ENCODE measurements at places on chromosomes 4 and X. TPM values are rescaled to one million over a fixed set of nuclear protein-coding genes. Genes with fewer than 3 reads are reported as not detected.

The FGFBP2 gene
- 0.50 TPM for total RNA-seq

The UBE2A gene
- total RNA-seq, result 75.3 TPM

DNA sequence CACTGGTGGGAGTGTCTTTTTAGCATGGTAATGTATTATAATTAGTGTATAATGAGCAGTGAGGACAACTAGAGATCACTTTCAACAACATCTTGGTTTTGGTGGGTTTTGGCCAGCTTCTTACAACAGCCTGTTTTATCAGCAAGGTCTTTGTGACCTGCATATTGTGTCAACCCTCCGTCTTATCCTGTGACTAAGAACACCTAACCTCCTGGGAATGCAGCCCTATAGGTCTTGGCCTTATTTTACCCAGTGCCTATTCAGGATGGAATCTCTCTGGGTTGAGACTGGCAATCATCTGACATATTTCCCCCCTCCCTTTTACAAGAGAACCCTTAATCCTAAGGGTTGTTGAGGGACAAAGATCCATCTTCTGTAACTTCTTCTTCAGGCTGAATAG, 21.9 kb upstream of the ADH4 start:
- H3K4me1 ChIP-seq, result no peaks in the 10 kb centered on the region
- H3K4me3 ChIP-seq, result no peak overlapping the region
- H3K27me3 ChIP-seq, result no peaks in the 10 kb centered on the region
- no peak for DNase-seq
- H3K27ac ChIP-seq, result no peak overlapping the region

- no peak for DNase-seq
- H3K4me1 ChIP-seq, result peaks cover 5% of the 10 kb centered on the region
- no peak overlapping the region for H3K4me3 ChIP-seq
- H3K27me3 ChIP-seq, result peaks cover 24% of the 10 kb centered on the region
These were observed 162.9 kb upstream of the NOCT start for GRCh38 chr4:138852681-138853080.

The AGTR2 gene
- total RNA-seq, result not detected

The TAB3 gene
- 28.3 TPM for total RNA-seq

- H3K27ac ChIP-seq, result no peak overlapping the region
- no peaks in the 10 kb centered on the region for H3K27me3 ChIP-seq
- no peaks in the 10 kb centered on the region for H3K4me1 ChIP-seq
- peaks cover 2% of the 10 kb centered on the region for H3K36me3 ChIP-seq
- no peak overlapping the region for H3K4me3 ChIP-seq
These were observed 80.7 kb downstream of the FHIP1A start for GRCh38 chr4:151489462-151490203.

GRCh38 chr4:40986375-40986774, 228.0 kb downstream of the APBB2 start:
- H3K4me1 ChIP-seq, result no peaks in the 10 kb centered on the region
- H3K27ac ChIP-seq, result no peak overlapping the region
- no peak for DNase-seq
- peaks cover 20% of the 10 kb centered on the region for H3K27me3 ChIP-seq

The SMARCA1 gene
- total RNA-seq, result not detected

DNA sequence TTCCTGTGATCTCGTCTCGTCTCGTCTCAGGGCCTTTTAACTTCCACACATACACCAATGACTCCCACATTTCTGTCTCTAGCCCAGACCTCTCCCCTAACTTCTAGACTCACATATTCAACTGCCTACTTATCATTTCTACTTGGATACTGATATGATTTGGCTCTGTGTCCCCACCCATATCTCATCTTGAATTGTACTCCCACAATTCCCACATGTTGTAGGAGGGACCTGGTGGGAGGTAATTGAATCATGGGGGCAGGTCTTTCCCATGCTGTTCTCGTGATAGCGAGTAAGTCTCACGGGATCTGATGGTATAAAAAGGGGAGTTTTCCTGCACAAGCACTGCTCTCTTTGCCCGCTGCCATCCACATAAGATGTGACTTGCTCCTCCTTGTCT, 8.9 kb downstream of the PHKA2 start:
- H3K27ac ChIP-seq, result no peak overlapping the region
- DNase-seq, result no peak
- no peak overlapping the region for H3K4me3 ChIP-seq
- peaks cover 5% of the 10 kb centered on the region for H3K36me3 ChIP-seq
- H3K27me3 ChIP-seq, result no peaks in the 10 kb centered on the region

DNA sequence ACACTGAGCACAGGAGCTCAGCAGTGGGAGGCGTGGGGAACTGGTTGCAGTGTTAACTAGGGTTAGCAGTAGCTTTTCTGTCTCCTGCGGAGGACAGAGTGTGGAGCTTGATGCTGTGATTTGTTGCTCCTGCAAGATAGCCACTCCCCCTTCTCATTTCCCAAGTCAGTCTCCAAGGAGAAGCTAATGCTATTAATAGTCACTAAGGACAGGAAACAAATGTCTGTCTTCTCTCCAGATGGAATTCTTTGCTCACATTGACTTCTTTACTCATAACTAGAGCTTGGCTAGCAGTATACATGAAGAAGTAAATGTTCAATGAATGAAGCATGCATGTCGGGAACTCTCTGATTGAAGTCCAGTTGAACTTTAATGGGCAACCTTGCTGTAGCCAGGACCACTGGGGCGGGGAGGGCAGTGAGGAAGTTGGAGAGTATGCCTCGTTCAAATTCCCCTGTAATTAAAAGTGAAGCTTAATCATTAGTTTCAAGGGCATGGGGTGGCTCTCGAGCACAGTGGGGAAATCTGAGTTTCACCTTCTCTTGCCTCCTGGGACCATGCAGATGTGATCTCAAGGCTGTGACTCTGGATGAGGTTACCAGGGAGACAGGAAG, 156.6 kb upstream of the SCML1 start:
- no peak for DNase-seq
- H3K36me3 ChIP-seq, result no peaks in the 10 kb centered on the region

- peak overlapping the region; percentile 99 for H3K4me3 ChIP-seq
- no peak overlapping the region for H3K27ac ChIP-seq
- peaks cover 4% of the 10 kb centered on the region for H3K36me3 ChIP-seq
- H3K27me3 ChIP-seq, result peaks cover 14% of the 10 kb centered on the region
These were observed 1.5 kb upstream of the TMA16 start for GRCh38 chr4:163492951-163493504.

The PDCL2 gene
- not detected for total RNA-seq

- no peak overlapping the region for H3K27ac ChIP-seq
- no peak for DNase-seq
- no peaks in the 10 kb centered on the region for H3K36me3 ChIP-seq
- H3K27me3 ChIP-seq, result no peaks in the 10 kb centered on the region
- no peaks in the 10 kb centered on the region for H3K4me1 ChIP-seq
- no peak overlapping the region for H3K4me3 ChIP-seq
These were observed 502.7 kb upstream of the SMIM31 start for GRCh38 chr4:164251257-164251656.

- DNase-seq, result no peak
- peaks cover 15% of the 10 kb centered on the region for H3K4me1 ChIP-seq
- no peak overlapping the region for H3K4me3 ChIP-seq
- no peak overlapping the region for H3K27ac ChIP-seq
These were observed 6.6 kb upstream of the HNRNPD start for GRCh38 chr4:82380344-82380743.

The GPR34 gene
- 0.17 TPM for total RNA-seq

DNA sequence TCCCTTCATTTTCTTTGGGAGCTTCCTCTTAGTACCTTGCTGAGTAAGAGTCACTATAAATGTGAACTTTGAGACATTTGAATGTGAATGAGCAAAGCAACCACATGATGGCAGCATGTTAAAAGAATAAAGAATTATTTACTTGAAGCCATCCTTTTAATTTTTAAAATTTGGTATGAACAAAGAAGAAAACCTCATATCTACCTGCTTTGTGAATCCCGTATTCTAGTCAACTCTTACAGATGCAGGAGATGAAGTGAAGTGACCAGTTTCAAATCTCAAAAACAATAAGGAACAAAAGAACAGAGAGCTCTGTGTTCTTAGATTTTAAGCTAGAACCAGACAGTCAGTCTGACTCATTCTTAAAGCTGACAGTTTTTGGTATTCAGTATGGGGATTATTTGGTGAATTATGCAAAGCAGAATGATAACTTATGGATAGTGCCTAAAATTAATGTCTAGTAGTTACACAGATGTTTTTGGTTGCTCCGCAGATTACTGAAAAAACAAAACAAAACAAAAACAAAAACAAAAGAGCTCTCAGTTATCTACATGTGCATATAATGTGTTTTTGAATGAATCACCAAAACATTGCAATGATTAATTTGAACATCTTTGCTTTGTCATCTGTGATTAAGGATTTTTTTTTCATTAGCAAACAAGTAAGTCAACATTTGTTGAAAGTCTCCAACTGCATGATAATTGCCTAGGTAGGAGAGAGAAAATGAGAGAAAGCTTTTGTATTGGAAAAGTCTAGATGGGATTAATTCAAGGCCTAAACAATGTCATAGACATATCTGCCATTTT, 48.2 kb upstream of the H2AZ1 start:
- H3K4me1 ChIP-seq, result no peaks in the 10 kb centered on the region
- DNase-seq, result no peak
- H3K4me3 ChIP-seq, result no peak overlapping the region
- no peak overlapping the region for H3K27ac ChIP-seq

The S100G gene
- total RNA-seq, result not detected

- H3K36me3 ChIP-seq, result no peaks in the 10 kb centered on the region
- no peak overlapping the region for H3K27ac ChIP-seq
- peaks cover 12% of the 10 kb centered on the region for H3K4me1 ChIP-seq
- no peak overlapping the region for H3K4me3 ChIP-seq
These were observed 45.1 kb downstream of the VSIG4 start for GRCh38 chrX:65994519-65995506.

- no peak overlapping the region for H3K4me3 ChIP-seq
- H3K4me1 ChIP-seq, result no peaks in the 10 kb centered on the region
- no peaks in the 10 kb centered on the region for H3K36me3 ChIP-seq
- H3K27ac ChIP-seq, result no peak overlapping the region
- no peak for DNase-seq
These were observed 2387.6 kb downstream of the PCDH7 start for GRCh38 chr4:33107814-33108213.

- H3K4me1 ChIP-seq, result no peaks in the 10 kb centered on the region
- H3K27ac ChIP-seq, result no peak overlapping the region
- no peak for DNase-seq
- no peak overlapping the region for H3K4me3 ChIP-seq
These were observed 188.4 kb downstream of the GASK1B start for GRCh38 chr4:157984285-157984911.

- H3K27me3 ChIP-seq, result no peaks in the 10 kb centered on the region
- no peak overlapping the region for H3K4me3 ChIP-seq
- DNase-seq, result no peak
- H3K27ac ChIP-seq, result no peak overlapping the region
These were observed 119.0 kb upstream of the GNPDA2 start for GRCh38 chr4:44845309-44845708.

DNA sequence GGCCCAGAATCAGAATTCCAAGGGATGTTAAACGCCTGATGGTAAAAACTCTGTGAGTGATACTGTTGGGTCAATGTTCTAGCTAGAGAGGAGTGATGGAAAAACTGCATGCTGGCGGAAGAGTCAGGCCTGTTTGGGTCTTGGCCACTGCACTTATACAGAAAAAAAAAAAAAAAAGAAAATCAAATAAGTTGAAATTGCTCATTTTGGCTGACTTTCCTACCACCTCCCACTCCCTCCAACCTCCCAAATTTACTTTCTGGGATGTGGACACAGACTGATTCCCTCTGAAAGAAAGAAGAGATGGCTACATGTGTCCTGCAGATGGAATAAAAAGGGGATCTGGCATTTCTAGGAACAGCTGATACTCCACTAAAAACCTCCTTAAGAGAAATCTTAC, 234.1 kb upstream of the GIMD1 start:
- no peak for DNase-seq
- no peaks in the 10 kb centered on the region for H3K4me1 ChIP-seq
- H3K4me3 ChIP-seq, result no peak overlapping the region
- H3K27me3 ChIP-seq, result no peaks in the 10 kb centered on the region
- H3K27ac ChIP-seq, result no peak overlapping the region

The ZNF711 gene
- 1.8 TPM for total RNA-seq

GRCh38 chr4:62948108-62948507, 1461.1 kb downstream of the TECRL start:
- DNase-seq, result no peak
- H3K4me1 ChIP-seq, result no peaks in the 10 kb centered on the region
- no peak overlapping the region for H3K4me3 ChIP-seq
- H3K27ac ChIP-seq, result no peak overlapping the region
- H3K36me3 ChIP-seq, result no peaks in the 10 kb centered on the region
- H3K27me3 ChIP-seq, result no peaks in the 10 kb centered on the region

GRCh38 chr4:145552181-145552822, 66.9 kb upstream of the MMAA start:
- DNase-seq, result no peak
- peak overlapping the region; percentile 91 for H3K27ac ChIP-seq
- H3K36me3 ChIP-seq, result peaks cover 2% of the 10 kb centered on the region
- no peak overlapping the region for H3K4me3 ChIP-seq
- H3K4me1 ChIP-seq, result peaks cover 10% of the 10 kb centered on the region

DNA sequence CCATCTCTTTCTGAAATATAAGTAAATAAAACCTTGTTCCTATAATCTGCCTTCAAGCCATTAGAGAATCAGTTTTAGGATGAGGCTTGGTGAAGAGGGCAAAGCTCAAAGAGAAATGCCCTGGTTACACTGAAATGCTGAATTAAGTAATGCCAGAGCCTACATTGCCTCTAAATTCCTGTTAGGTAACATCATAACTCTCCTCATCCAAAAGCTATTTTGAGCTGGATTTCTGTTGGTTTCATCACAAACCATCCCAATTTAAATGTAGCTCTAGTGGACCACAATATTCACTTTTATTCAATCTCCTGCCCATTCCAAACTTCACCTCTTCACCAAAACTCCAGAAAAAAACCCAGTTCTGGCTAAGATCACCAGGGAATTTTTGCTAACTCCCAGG, 1319.7 kb upstream of the TENM3 start:
- DNase-seq, result no peak
- H3K27me3 ChIP-seq, result no peaks in the 10 kb centered on the region
- H3K4me1 ChIP-seq, result no peaks in the 10 kb centered on the region
- no peak overlapping the region for H3K4me3 ChIP-seq

- H3K36me3 ChIP-seq, result no peaks in the 10 kb centered on the region
- H3K4me1 ChIP-seq, result no peaks in the 10 kb centered on the region
- DNase-seq, result no peak
- no peaks in the 10 kb centered on the region for H3K27me3 ChIP-seq
- no peak overlapping the region for H3K27ac ChIP-seq
- H3K4me3 ChIP-seq, result no peak overlapping the region
These were observed 36.6 kb downstream of the SAT1 start for GRCh38 chrX:23819385-23820234.

The ITIH6 gene
- not detected for total RNA-seq

- no peaks in the 10 kb centered on the region for H3K4me1 ChIP-seq
- H3K36me3 ChIP-seq, result no peaks in the 10 kb centered on the region
- H3K27me3 ChIP-seq, result no peaks in the 10 kb centered on the region
These were observed 310.8 kb downstream of the AFF2 start for GRCh38 chrX:148811236-148811635.

- no peak overlapping the region for H3K27ac ChIP-seq
- no peaks in the 10 kb centered on the region for H3K36me3 ChIP-seq
- peaks cover 47% of the 10 kb centered on the region for H3K27me3 ChIP-seq
- H3K4me3 ChIP-seq, result no peak overlapping the region
- H3K4me1 ChIP-seq, result no peaks in the 10 kb centered on the region
These were observed 88.6 kb downstream of the PALLD start for GRCh38 chr4:168585168-168586091.
